Cortex of kidney (tissue), 1 donor: ENCODE measurements at places on chromosomes 13 and 19.

GRCh38 chr13:104296286-104296685 is 1230.1 kb upstream of the SLC10A2 start:
- DNase-seq: no peak

DNA sequence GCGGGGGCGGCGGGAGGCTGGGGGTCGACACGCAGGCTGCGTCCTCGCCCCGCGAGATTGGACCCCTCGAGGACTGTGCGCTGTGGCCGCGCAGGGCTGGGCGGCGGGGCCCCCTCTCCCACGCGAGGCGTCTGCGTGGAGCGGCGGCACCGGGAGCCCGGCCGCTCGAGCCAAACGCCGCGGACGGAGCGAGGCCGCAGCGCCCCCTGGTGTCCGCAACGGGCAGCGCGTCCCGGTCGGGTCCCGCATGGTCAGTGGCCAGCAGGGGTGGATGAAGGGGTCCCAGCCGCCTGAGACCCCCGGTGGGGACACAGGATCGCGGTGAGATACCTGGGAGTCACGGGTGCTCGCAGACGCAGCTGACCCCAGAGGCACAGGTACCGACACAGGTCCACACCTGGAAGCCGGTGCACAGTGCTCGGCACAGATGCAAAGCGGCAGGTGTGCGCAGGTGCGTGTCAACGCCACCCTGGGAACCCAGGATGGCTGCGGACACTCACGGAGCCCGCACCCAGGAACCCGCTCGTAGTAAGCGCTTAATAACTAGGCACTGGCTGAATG is 2.1 kb upstream of the CIRBP start:
- no peak for DNase-seq

DNA sequence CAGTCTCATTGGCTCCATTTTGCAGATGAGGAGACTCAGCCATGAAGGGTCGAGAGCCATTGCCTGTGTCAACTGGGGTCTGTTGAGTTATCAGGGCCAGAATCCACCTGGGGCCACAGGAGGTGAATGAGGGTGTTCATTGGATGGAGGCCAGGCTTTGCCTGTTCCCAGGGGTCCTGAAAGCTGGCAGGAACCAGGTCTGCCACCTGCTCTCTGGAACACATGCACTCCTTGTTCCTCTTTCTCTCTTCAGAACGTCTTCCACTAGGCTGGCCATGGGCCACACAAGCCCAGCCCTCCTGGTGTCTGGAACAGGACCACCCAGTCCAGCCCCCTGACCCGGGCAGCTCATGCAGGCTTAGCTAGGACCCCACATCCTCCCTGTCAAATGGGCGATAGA is 21.1 kb downstream of the PPP1R37 start:
- DNase-seq: no peak

GRCh38 chr19:12163826-12164225 is 930 bp downstream of the ZNF136 start:
- no peak for DNase-seq

GRCh38 chr19:18152442-18152816 is 534 bp upstream of the PIK3R2 start:
- no peak for DNase-seq

GRCh38 chr13:35159041-35159440 is 217.0 kb downstream of the NBEA start:
- no peak for DNase-seq

GRCh38 chr19:50008532-50008931 is 16.6 kb downstream of the VRK3 start:
- DNase-seq: no peak

- no peak for DNase-seq
Measured at GRCh38 chr19:15354566-15355296, 22.4 kb upstream of the BRD4 start.
